ENCODE measurements at places on chromosomes 7 and 10. TPM values are rescaled to one million over a fixed set of nuclear protein-coding genes. Genes with fewer than 3 reads are reported as not detected.
A peak's percentile ranks its signal among the peaks of the same experiment; 100 is the strongest.

- DNase-seq: no peak
These were observed 862.3 kb downstream of the TYW1 start for GRCh38 chr7:67858931-67859330.

DNA sequence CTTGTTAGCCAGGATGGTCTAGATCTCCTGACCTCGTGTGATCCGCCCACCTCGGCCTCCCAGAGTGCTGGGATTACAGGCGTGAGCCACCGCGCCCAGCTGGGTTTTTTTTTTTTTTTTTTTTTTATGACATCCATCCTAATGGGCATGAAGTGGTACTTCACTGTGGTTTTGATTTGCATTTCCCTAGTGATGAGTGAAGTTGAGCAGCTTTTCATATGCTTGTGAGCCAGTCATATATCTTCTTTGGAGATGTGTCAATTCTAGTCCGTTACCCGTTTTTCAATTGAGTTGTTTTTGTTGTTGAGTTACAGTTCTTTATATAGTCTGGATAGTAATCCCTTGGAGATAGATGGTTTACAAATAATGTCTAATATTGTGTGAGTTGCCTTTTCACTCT lies 127.7 kb downstream of the SMURF1 start:
- no peak for DNase-seq

- peak; percentile 58 for DNase-seq
These were observed 66.2 kb downstream of the FAM241B start for GRCh38 chr10:69696073-69696731.

DNA sequence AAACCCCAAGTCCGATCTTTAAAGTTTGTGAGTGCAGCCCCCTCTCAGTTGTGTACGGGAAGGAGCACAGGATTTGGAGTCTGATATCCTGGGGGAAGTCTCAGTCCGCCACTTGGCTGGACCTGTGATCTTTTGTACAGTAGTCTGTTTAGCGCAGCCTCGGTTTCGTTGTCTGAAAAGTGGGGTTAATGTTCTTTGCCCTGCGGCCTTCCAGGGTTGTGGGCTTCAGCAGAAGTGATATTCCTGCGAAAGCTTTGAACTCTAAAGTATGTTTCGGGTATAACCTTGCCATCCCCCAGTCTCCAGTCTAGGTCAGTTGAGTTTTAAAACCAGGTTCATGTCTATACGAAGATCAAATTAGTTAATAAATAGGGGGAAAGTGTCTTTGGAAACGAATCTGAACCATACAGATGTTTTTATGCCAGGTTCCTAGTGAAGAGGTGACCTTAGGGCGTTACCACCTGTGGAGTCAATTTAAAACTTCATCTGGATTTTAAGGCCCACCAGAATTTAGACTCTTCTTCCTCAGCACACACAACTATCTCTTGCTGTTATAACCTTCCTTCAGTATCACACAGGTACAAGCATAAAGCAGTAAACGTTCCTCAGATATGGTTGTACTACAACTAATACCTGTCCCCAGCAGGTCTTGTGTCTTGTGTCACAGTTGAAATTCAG lies 904 bp downstream of the R3HCC1L start:
- no peak for DNase-seq

Gene APBB1IP
- 0.16 TPM for total RNA-seq

DNA sequence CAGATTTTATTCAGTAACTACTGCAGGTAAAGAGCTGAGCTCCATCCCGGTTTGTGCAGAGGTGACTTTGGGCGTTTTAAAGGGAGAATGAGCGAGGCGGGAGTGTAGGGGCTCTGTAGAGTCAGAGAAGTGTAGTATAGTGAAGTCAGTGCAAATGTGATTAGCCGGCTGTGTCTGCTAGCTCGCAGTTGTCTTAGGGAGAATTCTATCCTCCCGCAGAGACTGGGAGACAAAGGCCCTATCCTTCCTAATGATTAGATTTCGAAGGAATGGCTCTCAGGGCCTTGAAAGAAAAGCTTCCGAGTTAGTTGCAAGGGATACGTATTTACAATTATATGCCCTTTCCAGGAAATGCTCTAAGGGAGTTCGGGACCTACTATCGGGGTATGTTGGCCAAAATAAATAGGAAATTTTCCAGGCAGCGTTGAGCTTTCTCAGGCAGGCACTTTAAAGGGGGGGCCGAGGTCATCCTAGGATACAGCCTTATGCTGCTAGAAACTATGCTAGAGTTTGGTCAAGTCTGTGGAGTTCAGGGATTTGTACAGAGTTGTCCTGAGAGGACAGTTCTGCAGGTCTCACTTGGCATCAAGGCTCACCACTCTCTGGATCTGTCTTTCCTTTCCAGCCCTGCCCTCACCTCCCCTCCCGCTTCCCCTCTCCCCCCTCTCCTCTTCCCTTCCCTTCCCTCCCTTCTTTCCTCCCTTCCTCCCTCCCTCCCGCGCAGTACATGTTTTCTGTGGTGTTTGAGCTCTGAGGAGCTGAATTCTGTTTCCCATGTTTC lies 825 bp downstream of the MRPL32 start:
- no peak for DNase-seq

Gene FAM221A
- total RNA-seq: 24.9 TPM
